ENCODE measurements at places on chromosomes 11 and 22. TPM values are rescaled to one million over a fixed set of nuclear protein-coding genes. Genes with fewer than 3 reads are reported as not detected.

SEZ6L gene
- not detected for total RNA-seq

KLHDC7B gene
- total RNA-seq, result 0.29 TPM

NAALAD2 gene
- total RNA-seq, result 1.8 TPM

ZNF215 gene
- 4.3 TPM for total RNA-seq

CRYBB3 gene
- not detected for total RNA-seq

INS gene
- not detected for total RNA-seq

MRGPRX3 gene
- not detected for total RNA-seq

OR52L1 gene
- total RNA-seq, result not detected

ANO9 gene
- under 0.01 TPM for total RNA-seq

BRSK2 gene
- not detected for total RNA-seq

OR52K2 gene
- not detected for total RNA-seq

SESN3 gene
- total RNA-seq, result 33.3 TPM

CCDC73 gene
- not detected for total RNA-seq

GLYAT gene
- total RNA-seq, result not detected

HBD gene
- total RNA-seq, result not detected

PNPLA3 gene
- total RNA-seq, result 8.3 TPM

CHRNA10 gene
- 0.29 TPM for total RNA-seq

RTN4RL2 gene
- 0.29 TPM for total RNA-seq

HSPA8 gene
- 2,227 TPM for total RNA-seq

GSTT2 gene
- 0.59 TPM for total RNA-seq

TENM4 gene
- 63.3 TPM for total RNA-seq

C11orf52 gene
- total RNA-seq, result 1.2 TPM

WNT7B gene
- not detected for total RNA-seq

LRRC55 gene
- total RNA-seq, result not detected

ADORA2A gene
- 0.72 TPM for total RNA-seq

RAB36 gene
- 8.5 TPM for total RNA-seq

PIH1D2 gene
- 2.9 TPM for total RNA-seq

THY1 gene
- 308 TPM for total RNA-seq

TMPRSS6 gene
- not detected for total RNA-seq

RFPL3 gene
- not detected for total RNA-seq

GRK3 gene
- total RNA-seq, result 1.8 TPM

ABCC8 gene
- not detected for total RNA-seq

GRAMD4 gene
- 17.0 TPM for total RNA-seq

ST14 gene
- total RNA-seq, result under 0.01 TPM

SLC16A8 gene
- not detected for total RNA-seq

MYEOV gene
- total RNA-seq, result 0.88 TPM

OR51B4 gene
- not detected for total RNA-seq

SLCO2B1 gene
- under 0.01 TPM for total RNA-seq

CLNS1A gene
- total RNA-seq, result 85.8 TPM

DAGLA gene
- 2.9 TPM for total RNA-seq

JHY gene
- 12.7 TPM for total RNA-seq

TIMP3 gene
- 1,020 TPM for total RNA-seq

P2RX3 gene
- not detected for total RNA-seq

Measured in osteoblast (primary cell).